ENCODE measurements at places on chromosomes 16 and 17.

DNA sequence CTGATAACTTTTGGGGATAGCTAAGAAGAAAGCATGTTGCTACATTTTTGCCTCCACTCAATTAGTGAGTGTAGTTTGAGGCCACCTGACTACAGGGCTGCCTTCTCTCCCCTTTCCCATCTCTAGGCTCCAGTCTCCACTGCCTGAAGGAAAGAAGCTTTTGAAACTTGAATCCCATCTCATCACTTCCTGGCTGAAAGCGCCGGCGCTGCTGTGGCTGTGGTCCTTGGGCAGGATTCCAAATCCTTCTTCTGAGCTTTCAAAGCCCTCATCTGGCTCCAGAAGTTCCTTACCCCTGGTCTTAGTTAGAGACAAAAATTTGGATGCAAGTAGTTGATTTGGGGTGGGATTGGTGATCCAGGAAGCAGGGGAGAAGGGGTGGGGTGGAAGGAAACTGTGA, 119.4 kb downstream of the FOXL1 start:
- DNase-seq = no peak

- no peak for DNase-seq
Measured at GRCh38 chr16:68596266-68596665, 48.8 kb upstream of the CDH3 start.

DNA sequence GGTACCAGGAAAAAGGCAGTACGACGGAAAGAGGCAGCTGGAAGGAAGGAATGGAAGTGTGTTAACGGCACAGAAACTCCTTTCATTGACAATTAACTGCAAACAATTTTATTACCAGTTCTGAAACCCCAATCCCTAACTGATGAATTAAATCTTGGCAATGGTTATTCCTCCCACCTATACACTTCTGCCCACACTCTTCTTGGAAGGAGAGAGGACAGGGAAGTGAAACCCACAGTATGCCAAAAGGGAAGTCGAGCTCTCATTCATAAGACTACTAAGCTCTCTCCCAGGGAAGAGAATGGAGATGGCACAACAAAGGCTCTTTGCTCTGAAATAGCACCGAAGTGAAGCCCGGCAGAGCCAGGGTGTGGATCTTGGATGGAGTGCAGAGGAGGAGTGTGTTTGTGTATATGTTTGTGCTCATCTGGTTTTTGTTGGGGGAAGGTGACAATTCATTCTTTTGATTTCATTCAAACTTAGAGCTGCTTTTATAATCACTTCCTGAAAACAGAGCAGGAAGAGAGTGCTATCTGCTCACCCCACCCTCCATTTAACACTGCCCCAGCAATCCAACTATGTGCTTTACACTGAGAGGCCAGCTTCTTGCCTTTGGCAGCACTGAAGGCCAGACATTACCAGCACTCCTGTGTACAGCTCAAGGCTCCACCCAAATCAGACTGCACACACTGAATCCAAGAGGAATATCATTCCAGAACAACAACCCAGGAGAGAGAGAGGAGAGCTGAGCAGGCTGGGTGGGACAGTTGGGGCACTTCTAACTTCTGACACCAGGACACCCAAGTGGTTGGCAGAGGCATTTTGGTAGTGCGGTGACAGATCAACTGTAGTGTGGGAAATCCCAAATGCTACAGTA, 68.7 kb downstream of the HIC1 start:
- no peak for DNase-seq

GRCh38 chr16:81526199-81526598, 81.6 kb downstream of the CMIP start:
- DNase-seq = no peak

DNA sequence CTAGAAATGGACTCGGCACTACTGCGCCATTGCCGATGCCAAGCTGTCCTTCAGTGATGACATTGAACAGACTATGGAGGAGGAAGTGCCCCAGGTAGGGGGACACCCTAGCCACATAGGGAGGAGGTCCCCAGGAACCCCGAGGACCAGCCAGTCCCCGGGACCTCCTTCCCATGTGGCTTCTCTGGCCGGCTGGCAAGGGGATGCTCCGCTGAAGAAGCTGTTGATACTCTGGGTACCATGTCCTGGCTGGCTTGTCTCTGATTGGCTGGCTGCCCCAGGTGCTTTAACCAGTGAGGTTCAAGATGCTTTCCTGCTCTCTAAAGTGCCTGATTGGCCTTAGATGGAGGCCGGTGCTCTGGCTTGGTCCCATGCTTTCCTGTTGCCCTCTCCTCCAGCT, 103.6 kb downstream of the SDR42E1 start:
- DNase-seq = no peak

DNA sequence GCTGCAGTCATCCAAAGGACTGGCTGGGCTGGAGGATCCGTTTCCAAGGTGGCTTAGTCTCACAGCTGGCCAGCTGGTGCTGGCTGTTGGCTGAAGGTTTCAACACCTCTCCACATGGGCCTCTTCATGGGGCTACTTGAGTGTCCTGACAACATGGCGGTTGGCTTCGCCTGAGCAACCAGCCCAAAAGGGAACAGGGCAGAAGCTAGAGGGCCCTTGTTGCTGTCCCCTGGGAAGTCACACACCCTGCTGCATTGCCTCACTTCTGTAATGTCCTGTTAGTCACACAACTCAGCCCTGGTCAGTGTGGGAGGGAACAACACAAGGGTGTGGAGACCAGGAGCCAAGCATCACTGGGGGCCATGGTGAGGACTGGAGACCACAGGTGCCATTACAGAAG, 36.6 kb downstream of the C16orf78 start:
- DNase-seq = no peak

DNA sequence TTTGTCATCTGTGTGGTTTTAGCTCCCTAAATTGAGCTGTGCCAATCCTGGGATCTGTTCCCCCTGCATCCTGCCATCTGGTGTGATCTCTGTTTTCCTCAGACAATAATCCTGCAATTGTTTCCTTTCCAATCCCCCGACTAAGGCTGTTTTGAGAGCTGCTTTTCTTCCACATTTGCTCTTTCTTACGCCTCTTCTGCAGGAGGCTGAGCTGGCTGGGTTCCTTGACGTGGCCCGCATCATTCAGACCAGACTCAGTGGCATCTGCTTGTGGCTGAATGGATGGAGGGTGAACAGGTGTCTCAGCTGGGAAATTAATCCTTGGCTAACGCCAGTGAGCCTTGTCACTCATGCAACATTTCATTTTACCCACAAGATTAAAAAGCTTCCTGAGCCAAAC, 9.8 kb upstream of the MED9 start:
- no peak for DNase-seq

- no peak for DNase-seq
Measured at GRCh38 chr17:75665981-75666380, 973 bp downstream of the RECQL5 start.

- DNase-seq = no peak
Measured at GRCh38 chr17:16491703-16492612, at the start of gene LRRC75A. Gene LRRC75A (minus strand): TSS chr17:16492193. CDS start chr17:16491990, 203 bp downstream.

DNA sequence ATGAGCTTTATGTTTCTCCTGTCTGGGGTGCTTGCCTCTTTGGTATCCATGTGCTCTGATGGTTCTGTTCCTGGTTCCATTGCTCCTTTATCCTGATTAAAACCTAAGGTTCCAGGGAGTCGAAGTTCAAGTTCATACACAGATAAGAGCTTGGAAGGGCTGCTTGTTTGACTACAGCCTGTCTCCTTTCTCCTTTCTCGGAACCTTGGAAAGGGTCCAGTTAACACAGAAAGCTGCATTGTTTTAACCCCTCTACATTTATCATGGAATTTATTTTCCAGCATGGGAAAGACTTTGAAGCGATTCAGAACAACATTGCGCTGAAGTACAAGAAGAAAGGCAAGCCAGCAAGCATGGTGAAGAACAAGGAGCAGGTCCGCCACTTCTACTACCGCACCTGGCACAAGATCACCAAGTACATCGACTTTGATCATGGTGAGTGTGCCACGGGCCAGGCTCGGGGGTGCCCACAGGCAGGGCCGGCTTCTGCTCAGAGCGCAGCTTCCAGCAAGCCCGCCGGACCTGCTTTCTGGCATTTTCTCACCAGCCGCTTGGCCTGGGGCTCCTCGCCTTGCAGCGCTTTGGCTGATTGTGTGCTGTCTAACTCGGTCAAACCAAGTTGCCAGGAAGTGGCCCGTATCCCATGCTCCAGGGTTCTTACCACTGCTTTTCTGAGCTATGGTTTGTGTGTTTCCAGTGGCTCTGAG, 19.9 kb downstream of the CRAMP1 start:
- DNase-seq = no peak

Measured in NCI-H187 treated with DMSO at 0.1 percent for 48 hours (cell line).